PC-9 (cell line): ENCODE measurements at places on chromosomes 3 and 15. TPM values are rescaled to one million over a fixed set of nuclear protein-coding genes. Genes with fewer than 3 reads are reported as not detected.

Gene TRPM1
- total RNA-seq = not detected in 2 replicates

Gene ZNF501
- total RNA-seq = 2.6 and 3.9 TPM in 2 replicates

GRCh38 chr15:88342666-88343065, 86.1 kb upstream of the NTRK3 start:
- H3K4me1 ChIP-seq = no peaks in the 10 kb centered on the region
- H3K27ac ChIP-seq = no peak overlapping the region
- H3K4me3 ChIP-seq = no peak overlapping the region
- H3K36me3 ChIP-seq = no peaks in the 10 kb centered on the region
- DNase-seq = no peak

- H3K4me1 ChIP-seq = no peaks in the 10 kb centered on the region
- H3K4me3 ChIP-seq = no peak overlapping the region
- no peak overlapping the region for H3K27ac ChIP-seq
- no peaks in the 10 kb centered on the region for H3K36me3 ChIP-seq
- no peak for DNase-seq
Observed at GRCh38 chr15:79430901-79431635, 1.1 kb upstream of the MINAR1 start.

DNA sequence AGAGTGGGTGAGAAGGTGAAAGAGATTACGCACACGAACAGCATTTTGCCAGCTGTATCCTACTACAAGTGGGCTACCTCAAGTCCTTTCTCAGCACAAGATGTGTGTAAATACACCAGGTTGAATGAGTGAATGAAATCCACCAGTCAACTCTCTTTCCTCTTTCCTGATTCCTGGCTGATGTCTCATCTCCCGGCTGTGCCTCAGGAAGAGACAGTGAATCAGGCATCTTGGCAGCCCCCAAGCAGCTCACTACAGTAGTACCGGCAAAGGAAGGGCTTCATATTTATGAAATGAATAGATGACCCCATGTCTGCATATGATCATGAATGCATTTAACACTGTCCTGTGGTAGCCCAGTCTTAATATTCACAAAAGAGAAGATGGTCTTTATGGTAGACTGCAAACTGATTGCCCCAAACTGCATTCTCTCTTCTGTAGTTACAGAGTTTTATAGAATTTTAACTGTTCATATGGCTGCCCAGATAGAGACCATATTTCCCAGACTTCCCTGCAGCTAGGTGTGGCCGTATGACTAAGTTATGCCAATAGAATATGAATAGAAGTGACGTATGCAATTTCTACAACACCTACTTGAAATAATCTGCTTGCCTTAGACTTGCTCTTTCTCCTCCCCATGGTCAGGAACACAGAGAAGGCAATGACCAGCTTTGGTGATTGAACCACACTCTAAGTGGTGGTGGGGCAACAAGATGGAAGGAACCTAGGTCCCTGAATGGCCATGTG, 22.7 kb downstream of the MGLL start:
- peak; percentile 60 for DNase-seq
- peaks cover 43% of the 10 kb centered on the region for H3K4me1 ChIP-seq
- H3K27ac ChIP-seq = peak overlapping the region; percentile 91
- no peaks in the 10 kb centered on the region for H3K27me3 ChIP-seq
- H3K36me3 ChIP-seq = peaks cover 3% of the 10 kb centered on the region

DNA sequence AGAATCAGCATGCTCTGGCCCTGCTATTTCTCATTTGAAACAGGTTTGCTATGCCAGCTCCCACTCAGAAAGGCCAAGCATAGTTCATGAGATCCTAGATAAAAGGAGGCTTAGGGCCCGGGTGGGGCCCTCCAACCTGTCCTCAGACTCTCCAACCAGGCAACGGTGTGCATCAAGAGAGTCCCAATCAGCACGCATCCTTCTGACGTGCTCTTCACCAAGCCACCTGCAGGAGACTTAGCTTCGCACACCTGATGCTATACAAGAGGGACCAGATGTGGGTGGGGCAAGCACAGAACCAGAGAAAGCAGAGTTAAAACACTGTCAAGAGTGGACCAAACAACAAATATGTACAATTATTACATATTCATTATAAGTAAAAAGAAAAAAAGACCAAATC, 17.3 kb downstream of the STIMATE start:
- no peak overlapping the region for H3K27ac ChIP-seq
- H3K36me3 ChIP-seq = no peaks in the 10 kb centered on the region
- no peaks in the 10 kb centered on the region for H3K4me1 ChIP-seq
- no peaks in the 10 kb centered on the region for H3K27me3 ChIP-seq
- DNase-seq = no peak

DNA sequence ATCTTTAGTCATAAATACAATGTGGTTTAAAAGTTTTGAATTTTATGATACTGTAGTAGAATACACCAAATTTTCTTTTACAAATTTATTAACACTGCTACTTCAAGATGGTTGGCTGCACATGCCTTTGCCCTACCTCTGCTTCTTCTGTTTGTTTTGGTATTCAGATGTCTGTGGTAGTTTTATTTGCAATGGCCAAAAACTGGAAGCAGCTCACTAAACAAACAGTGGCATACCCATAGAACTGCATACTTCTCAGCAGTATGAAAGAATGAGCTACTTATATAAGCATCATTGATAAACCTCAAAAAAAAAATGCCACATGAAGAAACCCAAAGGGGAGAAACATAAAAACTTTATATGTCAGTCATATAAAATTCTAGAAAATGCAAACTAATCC, 19.5 kb downstream of the ARIH2 start:
- no peak overlapping the region for H3K4me3 ChIP-seq
- H3K4me1 ChIP-seq = no peaks in the 10 kb centered on the region
- no peak for DNase-seq
- H3K27me3 ChIP-seq = no peaks in the 10 kb centered on the region

GRCh38 chr15:52464478-52464877, 64.2 kb downstream of the MYO5A start:
- H3K27me3 ChIP-seq = no peaks in the 10 kb centered on the region
- H3K27ac ChIP-seq = no peak overlapping the region
- H3K4me3 ChIP-seq = no peak overlapping the region
- no peaks in the 10 kb centered on the region for H3K4me1 ChIP-seq

- no peaks in the 10 kb centered on the region for H3K27me3 ChIP-seq
- no peak overlapping the region for H3K27ac ChIP-seq
- DNase-seq = no peak
- H3K36me3 ChIP-seq = no peaks in the 10 kb centered on the region
- H3K4me1 ChIP-seq = peaks cover 52% of the 10 kb centered on the region
Observed at GRCh38 chr15:70199124-70199482, 101.4 kb upstream of the TLE3 start.
